T-helper 9 cell (primary cell): ENCODE measurements at places on chromosomes 4 and X.

GRCh38 chr4:3690551-3691152 is 75.5 kb upstream of the ADRA2C start:
- no peak for DNase-seq

GRCh38 chrX:21816136-21816535 is 23.3 kb upstream of the MBTPS2 start:
- DNase-seq: no peak

DNA sequence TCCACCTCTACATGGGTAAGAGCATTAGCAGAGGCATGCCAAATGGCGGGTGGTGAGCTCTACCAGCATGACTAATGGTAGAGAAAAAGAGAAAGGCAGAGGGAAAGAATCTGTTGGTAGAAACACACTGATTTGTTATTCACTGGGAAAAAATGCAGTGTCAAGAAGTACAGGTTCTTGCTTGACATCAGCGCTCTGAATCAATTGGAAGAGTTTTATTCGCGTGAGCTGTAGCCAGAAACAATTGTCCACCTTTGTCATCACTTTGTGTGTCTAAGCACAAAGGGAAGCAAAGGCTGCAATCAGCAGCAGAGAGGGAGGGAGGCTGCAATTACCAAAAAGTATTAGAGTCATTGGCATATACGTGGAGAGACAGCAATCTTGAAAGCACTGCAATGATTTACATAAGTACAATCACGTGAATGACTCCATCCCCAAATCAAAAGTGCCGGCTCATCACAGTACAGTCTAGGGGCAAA is 67.7 kb upstream of the HS3ST1 start:
- no peak for DNase-seq

DNA sequence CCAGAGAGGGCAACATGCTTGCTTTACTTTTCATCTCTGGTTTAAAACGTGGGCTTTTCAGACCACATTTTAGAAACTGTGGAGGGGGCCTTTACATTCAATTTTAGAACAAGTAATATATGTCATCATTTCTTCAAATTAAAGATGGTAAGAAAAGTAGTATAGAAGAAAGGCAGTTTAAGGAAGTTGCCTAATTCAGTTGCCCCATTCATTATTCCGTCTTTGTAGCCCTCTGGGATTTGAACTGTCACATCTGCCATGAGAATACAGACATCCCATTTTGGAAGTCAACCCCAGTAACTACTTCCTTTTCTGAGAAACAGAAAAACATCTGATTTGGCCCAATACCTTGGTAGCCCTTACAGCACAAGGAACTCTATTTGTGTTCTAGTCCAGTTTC is 61.2 kb downstream of the PASD1 start:
- DNase-seq: no peak
